ENCODE measurements at places on chromosomes 13 and 19. TPM values are rescaled to one million over a fixed set of nuclear protein-coding genes. Genes with fewer than 3 reads are reported as not detected.

The ZNF776 gene
- total RNA-seq, result 24.0 TPM

The SYNGR4 gene
- total RNA-seq, result not detected

The GNA15 gene
- 13.0 TPM for total RNA-seq

The PSG6 gene
- not detected for total RNA-seq

The CEACAM6 gene
- total RNA-seq, result not detected

The PSG7 gene
- total RNA-seq, result not detected

The CGB7 gene
- total RNA-seq, result not detected

The ZNF714 gene
- 2.6 TPM for total RNA-seq

The SYNE4 gene
- total RNA-seq, result 0.92 TPM

The NCR1 gene
- total RNA-seq, result not detected

DNA sequence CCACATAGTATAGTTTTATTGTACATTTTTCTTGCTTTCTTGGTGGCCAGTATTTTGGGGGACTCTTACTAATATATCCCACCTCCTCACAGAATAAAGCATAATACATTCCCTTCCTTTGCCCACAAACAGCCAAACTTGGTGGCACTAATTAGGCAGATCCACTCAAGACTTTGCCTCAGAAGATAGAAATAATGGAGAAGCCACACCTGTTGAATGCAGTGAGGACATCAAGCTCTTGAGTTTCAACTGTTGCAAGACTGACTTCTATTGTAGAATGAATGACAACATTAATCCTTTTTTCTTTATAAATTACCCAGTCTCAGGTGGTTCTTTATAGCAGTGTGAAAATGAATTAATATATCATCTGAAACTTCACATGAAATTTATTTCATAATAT, 1183.6 kb upstream of the ATXN8OS start:
- no peak for DNase-seq

GRCh38 chr13:43193789-43194420, 170.5 kb downstream of the DNAJC15 start:
- no peak for DNase-seq

- no peak for DNase-seq
Observed at GRCh38 chr13:46173656-46174055, 8.3 kb downstream of the LCP1 start.

- no peak for DNase-seq
Observed at GRCh38 chr13:24407844-24408243, 98.5 kb downstream of the C1QTNF9 start.

DNA sequence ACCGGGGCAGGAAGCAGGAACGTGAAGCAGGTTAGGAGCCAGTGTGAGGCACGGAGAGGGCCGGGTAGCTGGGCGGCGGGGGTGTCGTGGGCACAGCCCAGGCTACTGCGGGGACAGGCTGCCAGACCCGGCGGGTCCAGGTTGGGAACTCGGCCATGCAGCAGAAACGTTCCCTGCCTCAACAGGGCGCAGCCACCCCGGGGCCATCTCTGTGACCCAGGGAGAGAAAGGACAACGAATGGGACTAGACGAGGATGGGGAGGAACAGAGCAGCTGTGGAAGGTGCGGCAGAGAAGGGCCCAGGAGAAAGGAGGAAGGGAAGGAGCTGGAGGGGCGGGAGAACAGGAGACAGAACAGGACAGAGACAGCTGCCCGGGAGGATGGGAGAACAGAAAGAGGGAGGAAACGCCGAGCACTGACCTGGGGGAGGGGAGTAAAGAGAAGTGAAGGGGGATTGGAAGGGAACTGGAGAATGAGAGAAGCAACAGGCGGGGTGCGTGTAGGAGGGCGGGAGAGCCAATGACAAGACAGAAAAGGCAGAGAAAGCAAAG, 12.9 kb upstream of the GARIN5A start:
- DNase-seq, result no peak

DNA sequence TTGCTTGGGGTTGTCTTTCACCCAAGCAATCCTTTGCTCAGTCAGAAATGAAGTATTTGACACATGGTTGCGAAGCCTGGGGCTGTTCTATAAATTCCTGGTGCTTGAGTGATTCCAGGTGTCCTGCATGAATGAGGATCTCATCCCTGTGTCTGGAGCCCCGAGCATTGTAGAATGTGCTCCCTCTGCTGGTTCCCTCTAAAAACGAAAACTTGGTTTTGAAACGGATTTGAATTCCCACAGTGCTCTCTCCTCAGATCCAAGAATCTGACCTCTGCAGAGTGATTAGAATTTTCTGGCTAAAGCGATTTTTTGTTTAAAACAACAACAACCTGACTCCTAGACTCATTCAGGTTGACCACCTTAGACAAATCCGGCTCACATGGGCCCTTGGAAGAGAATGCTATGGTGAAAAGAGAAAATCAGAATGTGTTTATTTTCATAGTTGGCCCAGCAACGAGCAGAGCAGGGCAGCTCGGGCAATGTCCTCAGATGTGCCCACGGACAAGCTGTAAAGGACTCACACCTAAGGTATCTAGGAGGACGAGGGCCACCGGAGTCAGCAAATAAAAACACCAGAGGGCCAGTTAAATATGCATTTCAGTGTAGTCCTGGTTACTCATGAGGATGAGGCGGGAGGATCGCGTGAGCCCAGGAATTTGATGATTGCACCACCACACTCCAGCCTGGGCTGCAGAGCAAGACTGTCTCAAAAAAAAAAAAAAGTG, 8.7 kb upstream of the ATP12A start:
- DNase-seq, result no peak

DNA sequence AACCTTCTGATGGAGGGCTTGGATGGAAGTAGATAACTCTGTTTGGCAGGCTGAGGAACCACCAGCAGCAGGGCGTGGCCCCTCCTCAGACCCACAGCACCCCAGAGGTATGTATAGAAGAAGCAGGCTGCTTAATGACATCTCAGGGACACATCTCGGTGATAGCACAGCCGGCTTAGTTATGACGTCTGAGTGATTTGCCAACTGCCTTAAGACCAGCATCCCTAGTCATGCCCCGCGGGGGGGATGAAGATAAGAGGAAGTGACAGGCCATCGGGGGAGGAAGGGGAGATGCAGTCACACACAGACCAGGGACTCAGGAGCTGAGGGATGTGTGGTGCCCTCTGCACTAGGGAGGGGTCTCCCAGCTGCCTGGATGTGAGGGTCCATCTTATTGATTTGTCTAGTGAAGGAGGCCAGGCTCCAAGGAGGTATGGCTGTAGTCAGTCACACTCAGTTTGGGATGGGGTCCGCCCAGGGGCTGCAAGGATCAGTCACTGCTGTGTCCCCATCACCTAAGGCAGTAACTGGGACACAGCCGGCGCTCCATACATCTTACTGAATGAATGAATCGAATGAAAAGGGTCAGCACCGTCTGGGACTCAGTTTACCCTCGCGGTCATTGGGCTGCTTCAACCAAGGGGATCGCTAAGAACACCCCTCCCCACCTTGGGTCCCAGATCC, 19.2 kb upstream of the ERCC1 start:
- DNase-seq, result no peak

DNA sequence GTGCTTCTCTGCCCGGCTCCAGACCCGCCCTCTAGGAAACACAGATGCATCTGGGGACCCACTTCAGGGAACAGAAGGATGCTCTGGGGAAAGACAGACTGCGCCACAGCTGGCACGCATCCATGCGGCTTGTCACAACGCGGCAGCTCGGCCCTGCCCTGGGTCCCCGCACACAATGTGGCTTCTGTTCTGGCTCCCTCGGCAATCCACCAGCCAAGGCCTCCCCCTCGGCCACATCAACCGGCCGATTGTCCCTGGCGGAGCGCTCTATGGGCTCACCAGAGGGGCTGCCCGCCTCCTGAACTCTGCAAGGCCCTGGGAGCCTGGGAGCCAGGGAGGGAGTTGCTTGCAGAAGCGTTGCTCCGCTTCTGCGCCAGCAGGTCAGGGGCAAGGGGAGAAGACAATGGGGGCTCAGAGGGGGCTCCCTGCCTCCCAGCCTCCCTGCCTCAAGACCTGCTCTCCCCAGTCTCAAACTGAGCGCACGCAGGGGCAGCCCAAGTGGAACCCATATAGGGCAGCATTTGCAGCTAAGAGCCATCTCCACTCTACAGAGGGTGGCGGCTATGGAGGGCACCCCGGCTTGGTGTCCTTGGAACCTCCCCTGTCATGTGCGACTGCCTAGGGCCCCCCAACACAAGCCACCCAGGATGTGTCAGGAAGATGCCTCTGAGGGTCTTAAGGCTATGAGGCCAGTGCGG, 37.9 kb downstream of the MLLT1 start:
- DNase-seq, result no peak

- DNase-seq, result no peak
Observed at GRCh38 chr19:15110418-15110815, 3.2 kb downstream of the SYDE1 start.

- no peak for DNase-seq
Observed at GRCh38 chr19:19319732-19320360, 463 bp downstream of the SUGP1 start.

DNA sequence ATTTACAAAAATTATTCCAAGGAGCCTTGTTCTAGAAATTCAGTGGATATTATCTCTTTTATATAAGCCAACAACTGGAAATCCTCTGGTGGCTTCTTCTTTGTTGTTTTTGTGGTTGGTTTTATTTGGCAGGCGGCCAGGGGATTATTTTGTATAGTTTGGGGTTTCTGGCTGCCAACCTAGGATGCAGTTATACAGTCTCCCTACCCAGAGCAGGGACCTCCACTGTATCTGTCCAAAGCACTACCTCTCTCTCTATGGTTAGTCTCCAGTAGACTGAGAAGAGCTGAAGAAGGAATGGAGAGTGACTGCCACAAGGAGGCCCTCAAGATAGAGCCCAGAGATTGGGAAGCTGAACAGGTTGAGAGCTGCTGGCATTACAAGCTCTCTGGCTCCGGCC, 80.2 kb downstream of the ZAR1L start:
- DNase-seq, result no peak

DNA sequence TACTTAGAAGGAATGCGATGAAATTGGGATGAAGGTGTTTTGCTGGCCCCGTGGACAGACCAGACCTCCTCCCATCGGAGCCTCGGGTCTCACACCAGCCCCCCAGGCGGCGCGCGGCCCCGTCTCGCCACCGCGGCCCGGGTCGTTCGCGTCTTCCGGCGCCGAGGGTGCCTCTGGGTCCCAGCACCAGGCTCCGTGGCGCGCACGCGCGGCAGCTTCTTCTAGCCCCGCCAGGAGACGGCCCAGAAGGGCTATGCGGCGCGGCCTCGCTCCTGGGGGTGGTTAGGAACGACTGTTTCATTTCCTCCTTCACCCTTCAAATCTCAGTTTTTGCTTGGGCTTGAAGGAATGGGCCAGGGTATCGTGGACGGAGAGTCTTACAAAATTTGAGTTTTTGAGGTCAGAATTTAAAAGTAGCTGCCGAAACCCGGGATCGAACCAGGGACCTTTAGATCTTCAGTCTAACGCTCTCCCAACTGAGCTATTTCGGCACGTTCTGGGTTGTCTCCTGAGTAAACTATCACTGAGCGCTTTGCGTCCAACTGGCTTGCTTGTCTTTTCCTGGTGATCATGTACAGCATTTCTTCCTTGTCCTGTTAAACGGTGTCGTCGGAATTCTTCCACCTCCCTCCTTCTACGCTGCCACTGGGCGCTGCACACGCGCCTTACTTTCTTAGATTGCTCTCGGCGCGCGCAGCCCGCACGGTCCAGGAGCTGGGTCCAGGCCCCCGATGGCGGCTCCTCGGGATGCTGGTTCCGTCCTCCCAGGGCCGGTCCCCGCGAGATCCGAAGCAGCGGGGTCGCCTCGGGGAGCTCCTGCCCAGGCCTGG, 46.5 kb downstream of the TGDS start:
- DNase-seq, result peak; percentile 67

DNA sequence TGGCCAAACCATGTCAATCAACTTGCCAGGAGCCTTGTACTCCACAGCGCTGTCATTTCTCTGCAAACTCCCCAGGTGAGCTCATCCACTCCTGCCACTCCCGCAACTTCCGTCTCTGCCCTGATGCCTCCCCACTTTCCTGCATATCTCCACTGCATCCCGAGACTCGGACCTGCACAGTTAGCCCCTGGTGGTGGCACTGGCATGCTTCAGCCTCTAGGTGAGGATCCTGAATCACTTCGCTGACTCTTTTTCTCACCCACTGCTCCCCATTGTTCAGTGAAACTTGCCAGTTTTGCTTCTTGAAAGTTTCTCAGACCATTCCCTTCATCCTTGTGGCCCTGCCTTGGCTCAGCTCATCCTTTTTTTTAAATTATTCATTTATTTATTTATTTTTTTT, 3.4 kb upstream of the CTU1 start:
- DNase-seq, result no peak

- DNase-seq, result no peak
Observed at GRCh38 chr13:45143346-45143751, 23.0 kb downstream of the GTF2F2 start.

GRCh38 chr13:113493315-113493951, 2.9 kb upstream of the DCUN1D2 start:
- DNase-seq, result no peak

DNA sequence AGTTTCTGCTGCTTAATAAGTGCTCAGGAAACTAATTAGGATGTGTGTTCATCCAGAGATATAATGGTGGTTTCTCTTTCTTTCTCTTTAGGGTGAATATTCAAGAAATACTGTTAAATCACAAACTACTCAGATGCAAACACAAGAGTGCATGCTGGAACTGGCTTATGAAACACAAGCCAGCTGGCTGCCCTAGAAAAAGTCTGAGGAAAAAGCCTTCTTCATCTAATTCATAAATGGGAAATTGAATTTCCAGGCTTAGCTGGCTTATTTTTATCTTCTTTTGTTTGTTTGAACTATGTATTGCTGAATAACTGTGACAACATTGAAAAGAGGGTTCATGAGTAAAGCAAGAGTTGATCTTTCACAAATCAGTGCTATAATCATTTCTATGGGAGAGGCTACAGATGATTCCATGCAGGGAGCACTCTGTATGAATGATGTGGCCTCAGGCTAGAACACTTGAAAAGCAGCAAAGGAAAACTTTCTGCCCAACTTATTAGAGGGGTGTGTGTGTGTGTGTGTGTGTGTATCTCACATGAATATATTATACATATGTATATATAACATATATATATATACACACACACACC, 69.8 kb upstream of the SCEL start:
- DNase-seq, result no peak

- no peak for DNase-seq
Observed at GRCh38 chr13:25175026-25175425, 2.9 kb upstream of the AMER2 start.

DNA sequence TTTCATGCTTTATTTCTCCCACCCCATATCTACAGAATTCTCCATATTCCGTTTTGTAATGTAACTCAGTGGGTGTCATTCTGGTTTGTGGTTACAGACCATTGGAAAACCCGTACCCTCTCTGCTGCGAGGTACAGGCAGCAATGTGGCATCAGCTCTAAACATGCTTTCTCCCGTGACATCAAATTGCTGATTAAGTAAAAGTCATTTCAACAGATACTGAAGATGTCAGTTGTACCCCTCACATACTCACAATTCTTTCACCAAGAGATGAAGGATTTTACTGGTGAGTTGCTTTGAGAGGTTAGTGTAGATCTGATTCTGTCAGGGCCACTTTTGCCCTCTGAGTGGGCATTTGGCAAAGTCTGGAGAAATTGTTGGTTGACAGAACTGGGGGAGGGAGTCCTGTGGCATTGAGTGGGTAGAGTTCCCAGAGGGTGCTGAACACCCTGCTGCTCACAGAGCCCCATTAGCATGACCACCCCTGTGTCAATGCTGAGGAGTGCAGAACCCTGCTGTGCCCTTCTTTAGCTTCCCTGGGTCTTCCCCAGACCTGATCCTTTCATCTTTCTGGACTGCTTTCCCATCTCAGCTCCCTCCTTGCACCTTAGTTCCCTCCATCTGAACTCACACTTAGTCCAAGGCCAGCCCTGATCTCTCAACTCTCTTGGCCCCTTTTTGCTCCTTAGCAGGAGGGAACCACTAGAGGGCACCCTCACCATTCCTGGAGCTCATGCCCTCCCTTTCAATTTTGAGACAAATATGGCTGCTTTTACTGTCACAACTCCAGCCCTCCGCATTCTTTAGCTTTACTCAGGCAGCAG, 39.9 kb upstream of the CEACAM8 start:
- no peak for DNase-seq

GRCh38 chr13:95073747-95074311, 227.4 kb downstream of the ABCC4 start:
- DNase-seq, result no peak
